ENCODE measurements at places on chromosomes 3 and 15.

DNA sequence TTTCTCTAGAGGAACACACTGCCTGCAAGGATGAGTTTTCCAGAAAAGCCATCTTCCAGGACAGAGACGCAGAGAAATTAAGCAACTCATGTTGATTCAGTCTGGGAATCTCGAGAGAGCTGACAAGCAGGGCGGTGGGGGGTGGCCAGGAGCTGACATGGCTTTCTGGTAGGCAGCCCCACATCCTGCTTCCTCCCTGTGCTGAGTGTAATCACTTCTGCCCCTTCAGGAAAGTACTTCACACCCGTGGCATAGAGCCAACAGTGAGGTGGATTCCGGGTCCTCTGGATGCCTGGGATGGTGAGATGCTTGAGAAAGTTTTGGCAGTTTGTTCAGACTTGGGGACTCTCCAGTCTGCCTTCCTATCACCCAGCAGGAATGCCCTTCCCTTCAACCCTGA lies 221.1 kb downstream of the SLCO3A1 start:
- peak; percentile 31 for DNase-seq

DNA sequence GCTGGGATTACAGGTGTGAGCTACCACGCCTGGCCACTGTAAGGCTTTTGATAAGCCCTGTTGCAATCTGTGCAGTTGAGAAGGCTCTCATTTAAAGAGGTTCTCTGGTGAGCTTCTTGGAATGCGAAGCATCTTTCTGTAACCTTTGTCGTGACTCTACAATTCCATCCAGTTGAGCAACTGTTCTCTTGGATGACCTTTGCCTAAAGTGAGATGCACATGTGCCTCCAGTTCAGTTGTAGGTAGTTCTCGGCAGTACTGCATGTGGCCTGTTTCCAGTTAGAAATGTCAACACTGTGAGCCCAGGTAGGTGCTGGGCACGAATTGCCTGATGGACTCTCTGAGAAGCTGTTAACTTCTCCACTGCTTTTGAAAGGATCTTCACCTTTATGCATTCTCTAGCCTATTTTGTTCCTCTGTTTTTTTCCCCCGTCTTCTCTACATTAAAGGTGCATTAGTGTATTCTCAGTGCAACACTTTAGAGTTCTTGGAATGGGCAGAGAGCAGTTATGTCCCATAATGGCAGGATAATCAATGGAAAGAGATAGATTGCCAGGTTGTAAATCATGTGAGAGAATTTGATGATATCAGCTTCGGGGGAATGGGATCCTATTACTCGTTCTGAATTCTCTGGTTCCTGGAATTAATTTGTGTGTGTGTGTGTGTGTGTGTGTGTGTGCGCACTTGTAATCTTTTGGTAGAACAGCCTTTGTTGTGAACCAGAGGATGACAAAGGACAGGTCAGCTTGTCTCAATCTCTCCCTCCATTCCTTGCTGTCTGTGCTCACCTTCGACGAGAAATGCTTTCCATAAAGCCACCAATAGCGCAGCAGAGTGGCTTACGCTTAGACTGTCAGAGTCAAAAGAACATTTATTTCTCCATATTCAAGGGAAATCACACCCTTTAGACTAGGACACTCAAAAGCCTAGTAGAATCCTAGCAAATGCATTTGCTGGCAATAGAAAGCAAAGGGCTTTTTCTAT lies 51.1 kb downstream of the PTPRG start:
- DNase-seq: no peak

DNA sequence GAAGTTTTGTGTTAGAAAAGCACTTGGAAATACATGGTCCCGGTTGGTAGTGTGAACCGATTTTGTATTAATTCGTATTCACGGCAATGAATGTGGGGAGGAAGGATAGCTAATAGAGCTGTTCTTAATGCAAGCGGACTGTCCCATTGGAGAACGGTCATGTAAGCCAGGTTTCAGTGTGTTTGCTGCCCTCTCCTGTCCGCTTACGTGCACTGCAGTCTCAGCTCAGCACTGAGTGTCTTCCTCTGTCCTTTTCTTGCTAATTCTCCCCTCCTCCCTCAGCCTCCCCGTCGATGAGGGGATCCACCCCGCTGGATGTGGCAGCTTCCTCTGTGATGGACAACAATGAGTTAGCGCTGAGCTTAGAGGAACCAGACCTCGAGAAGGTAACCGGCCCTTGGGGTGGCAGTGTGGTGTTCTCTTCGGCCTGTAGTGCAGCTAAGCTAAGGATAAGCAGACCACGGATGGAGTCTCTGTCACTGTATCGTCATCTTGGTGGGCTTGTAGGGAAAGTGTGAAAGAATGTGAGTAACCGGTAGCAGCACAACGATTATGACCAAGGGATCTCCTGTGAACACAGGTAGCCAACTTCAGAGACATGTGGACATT lies 267.5 kb upstream of the CHRM5 start:
- DNase-seq: peak; percentile 57

GRCh38 chr3:115469649-115470048 lies 153.7 kb upstream of the GAP43 start:
- DNase-seq: no peak

- peak; percentile 40 for DNase-seq
Measured at GRCh38 chr15:99707473-99708270, 25.6 kb downstream of the LYSMD4 start.

- DNase-seq: no peak
Measured at GRCh38 chr15:27278761-27279160, 307.8 kb downstream of the GABRG3 start.

GRCh38 chr3:88075497-88075896 lies 16.4 kb downstream of the ZNF654 start:
- no peak for DNase-seq

DNA sequence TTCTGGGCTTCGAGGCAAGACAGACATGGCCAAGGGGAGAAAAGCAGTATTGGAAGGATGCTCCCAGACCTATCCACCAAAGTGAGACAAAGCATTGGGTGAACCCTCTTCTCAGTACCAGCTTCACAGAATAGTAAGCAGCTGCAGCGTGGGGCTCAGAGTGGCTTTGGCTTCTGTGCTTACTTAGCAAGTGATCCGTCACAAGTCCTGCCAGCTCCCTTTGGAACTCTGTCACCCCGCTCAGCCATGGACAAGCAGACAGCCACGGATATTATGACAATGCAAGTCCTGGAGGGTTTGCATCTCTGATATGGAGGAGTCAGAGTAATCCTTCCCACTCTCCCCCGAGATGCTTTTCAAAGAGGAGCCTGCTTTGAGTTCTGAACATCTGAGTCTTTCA lies 90.8 kb downstream of the SLCO3A1 start:
- DNase-seq: no peak

DNA sequence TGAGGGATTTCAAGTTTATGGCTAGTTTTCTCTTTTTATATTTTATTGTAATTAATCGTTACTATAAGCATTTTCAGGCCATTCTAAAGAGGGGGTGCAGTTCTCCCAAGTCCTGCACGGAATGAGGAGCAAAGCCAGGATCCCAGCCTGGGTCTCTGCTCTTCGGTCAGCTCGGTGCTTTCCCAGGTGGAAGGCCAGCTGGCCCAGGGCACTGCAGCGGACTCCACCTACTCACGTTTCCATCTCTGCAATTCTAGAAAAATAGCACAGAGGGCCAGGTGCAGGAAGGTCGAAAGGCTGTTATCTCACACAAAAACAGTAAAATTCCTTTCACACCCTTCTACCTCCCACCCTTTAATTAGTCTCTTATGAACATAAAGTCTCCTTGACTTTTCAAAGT lies 59.5 kb upstream of the HES1 start:
- DNase-seq: no peak

DNA sequence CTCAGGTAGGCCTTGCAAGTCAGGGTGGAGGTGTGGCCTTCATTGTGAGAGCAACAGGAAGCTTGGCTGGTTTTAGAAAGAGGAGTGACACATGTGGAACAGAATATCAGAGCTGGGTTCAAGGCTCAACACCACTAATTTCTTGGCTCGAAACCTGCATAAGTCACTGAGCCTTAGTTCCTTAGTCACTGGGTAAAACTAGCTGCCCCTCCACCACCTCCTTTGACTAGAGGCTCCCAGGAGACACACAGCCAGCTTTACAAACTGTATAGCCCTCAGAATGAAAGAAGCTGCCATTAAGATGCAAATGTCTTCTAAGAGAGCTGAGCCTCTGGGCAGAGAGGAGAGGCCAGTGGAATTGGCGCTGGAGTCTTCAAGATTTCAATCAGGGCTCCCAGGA lies 67.7 kb downstream of the CERS3 start:
- no peak for DNase-seq

DNA sequence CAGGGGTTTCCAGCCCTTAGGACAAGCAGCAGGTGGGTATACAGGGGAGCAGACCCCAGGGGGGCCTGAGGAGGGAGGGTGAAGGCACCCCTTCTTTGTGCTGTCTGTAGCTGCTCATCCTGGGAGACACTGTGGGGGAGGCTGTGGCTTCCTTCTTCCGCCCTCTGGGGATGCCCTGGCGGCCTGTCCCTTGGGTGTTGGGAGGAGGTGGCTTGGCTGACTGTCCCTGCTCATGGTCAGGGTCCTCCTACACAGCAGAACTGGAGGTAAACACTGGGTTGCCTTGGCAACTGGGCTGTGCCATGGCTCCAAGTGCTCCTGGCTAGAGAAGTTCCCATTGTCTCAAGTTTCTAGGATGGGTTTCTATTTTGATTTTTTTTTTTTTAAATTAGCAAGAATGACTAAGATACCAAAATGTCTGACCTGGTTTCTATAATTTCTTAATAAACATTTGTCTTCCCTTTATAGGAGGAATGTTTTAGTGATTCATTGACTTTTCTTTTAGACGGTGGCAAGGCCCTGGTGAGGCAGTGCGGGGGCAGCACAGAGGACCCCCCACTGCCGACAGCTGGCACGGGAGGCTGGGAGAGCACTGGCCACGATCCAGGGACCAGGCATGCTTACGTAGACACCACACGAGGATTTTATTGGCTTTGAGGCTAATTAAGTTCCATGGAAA lies 12.4 kb downstream of the KLF13 start:
- peak; percentile 56 for DNase-seq

DNA sequence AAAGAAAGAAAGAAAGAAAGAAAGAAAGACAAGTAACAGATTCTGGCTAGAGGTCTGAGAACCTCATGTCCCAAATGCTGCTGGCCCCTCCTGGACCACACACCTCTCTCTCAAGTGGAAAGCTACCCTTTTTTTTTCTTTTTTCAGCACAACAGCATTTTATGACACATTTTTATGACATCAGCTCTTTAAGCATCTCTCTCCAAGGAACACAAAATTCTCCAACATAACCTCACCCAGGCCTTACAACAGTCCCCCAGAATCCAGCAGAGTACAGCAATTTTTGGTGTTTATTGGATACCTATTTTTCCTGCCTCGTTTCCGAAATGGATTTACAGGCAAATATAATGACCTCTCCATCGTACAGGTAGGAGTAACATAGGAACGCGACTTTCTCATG lies 11.2 kb upstream of the NTRK3 start:
- DNase-seq: no peak

DNA sequence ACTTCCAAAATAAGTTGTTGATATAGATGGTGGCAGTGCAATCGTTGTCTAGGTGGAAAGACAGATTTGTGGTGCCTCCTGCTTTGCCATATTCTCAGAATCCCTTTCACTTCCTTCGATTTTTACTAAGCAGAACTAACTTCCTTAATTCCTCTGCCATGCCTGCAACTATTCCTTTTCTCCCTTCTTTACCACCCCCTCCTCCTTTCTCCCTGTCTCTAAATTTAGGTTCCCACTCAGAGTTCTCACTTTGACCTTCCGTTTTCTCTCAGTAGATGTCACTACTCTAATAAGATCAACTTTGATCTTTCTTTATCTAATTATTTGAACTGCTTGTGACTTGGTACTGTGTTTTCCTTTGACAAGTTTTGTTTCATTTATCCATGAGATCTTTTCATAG lies 351.2 kb downstream of the LPP start:
- DNase-seq: no peak

DNA sequence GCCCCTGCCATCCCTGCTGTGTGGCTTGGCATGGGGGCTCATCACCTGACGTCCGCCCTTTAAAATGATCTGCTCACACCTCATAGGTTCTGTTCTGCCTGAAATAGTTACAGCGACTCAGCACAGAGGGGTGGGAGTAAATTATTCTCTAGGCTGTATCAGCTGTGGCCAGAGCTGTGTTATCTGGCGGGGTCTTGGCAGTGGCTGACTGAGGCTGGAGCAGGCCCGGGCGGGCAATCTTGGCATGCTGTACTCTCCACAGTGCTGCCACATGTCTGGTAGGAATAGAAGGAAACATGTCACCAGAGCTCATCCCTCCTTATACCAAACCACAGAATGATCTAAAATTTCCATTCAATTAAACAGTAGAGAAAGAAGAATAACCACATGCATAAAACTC lies 499.9 kb upstream of the LMCD1 start:
- no peak for DNase-seq

DNA sequence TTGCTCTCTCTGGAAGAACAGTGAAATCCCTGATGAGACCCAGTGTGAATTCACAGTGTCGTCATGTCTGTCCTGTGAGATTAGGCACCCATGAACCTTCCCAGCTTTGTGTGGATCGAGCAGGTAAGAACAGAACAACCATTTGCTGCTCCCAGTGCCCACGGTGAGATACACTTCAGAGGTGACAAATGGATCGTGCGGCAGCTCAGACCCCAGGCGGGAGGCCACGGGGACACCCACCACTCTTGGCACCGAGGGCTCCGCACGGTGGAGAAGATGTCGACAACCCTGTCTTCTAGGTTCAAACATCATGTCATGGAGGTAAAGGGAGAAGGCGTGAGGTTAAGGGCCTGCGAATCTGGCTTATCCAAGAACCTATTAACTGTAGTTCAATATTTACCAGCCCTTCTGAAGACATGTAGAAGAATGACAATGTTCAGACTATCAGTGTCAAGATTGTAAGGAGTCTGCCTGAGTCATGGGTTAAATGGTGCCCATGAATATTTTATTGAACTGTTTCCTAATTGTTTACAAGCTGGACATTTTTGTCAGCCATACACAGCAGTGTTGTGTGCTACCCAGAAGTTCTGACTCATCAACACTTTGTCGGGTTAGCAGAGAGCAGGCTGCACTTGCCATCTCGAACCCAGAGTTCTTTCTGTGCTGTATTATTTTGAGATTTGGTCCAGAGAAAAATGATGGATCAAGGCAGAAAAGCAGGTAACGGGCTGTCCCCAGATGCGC lies 15.5 kb upstream of the PCSK6 start:
- no peak for DNase-seq

DNA sequence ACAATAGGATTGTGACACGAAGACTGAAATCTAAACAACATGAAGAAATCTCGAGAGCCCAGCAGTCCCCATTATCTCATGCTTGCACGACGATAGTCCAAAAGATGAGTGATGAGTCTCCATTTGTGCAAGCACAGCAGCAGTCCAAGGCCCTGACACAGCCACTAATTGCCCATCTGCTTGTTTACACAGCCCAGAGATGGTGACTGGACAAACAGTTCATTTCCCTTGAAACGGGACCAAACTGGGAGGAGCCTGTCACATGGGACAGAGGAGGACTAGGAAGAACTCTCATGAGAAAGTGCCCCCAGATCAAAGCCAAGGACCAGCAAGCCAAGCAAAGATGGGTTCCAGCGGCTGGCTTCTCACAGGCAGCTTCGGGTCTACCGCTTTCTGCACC lies 121.0 kb downstream of the GREM1 start:
- DNase-seq: no peak

GRCh38 chr3:161215185-161215584 lies 5.9 kb upstream of the NMD3 start:
- no peak for DNase-seq
